ENCODE measurements at places on chromosomes 5 and 9. TPM values are rescaled to one million over a fixed set of nuclear protein-coding genes. Genes with fewer than 3 reads are reported as not detected.

LECT2 gene
- not detected for total RNA-seq

TAF11L5 gene
- not detected for total RNA-seq

GRCh38 chr5:18281947-18282581 lies 647.8 kb downstream of the TAF11L14 start:
- peak; percentile 25 for DNase-seq

DNA sequence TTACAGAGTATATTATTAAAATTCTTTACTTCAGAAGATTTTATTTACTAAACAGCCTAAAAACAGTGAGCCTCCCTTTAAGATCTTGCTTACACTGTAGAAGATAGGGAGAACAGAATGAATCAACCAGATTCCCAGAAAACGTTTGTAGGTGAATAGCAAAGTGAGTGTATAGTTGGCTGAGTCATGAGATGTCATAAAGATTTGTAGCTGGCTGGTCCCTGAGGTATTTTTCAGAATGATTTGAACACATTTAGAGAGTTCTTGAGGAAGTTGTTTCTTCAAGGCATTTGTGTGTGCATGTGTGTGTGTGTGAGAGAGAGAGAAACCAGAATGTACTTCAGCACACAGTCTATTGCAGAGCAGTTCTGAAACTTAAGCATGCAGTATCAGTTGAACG lies 159.4 kb upstream of the PRR16 start:
- no peak for DNase-seq

DNA sequence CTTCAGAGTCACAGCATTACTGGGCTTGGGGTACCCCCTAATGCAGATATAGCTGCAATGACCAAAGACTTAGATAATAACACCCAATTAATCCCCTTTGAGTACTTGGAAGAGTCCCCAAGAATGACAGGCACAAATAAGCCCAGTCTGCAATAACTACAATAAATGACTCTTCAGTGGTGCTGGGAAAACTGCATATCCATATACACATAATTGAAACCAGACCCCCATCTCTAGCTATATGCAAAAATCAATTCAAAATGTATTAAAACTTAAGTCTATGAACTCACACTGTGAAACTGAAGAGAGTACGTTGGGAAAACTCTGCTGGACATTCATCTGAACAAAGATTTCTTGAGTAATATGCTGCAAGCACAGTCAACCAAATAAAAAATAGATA lies 422.5 kb downstream of the CDH18 start:
- DNase-seq = no peak

- no peak for DNase-seq
These were observed 53.4 kb upstream of the SUB1 start for GRCh38 chr5:32531885-32532520.

DNA sequence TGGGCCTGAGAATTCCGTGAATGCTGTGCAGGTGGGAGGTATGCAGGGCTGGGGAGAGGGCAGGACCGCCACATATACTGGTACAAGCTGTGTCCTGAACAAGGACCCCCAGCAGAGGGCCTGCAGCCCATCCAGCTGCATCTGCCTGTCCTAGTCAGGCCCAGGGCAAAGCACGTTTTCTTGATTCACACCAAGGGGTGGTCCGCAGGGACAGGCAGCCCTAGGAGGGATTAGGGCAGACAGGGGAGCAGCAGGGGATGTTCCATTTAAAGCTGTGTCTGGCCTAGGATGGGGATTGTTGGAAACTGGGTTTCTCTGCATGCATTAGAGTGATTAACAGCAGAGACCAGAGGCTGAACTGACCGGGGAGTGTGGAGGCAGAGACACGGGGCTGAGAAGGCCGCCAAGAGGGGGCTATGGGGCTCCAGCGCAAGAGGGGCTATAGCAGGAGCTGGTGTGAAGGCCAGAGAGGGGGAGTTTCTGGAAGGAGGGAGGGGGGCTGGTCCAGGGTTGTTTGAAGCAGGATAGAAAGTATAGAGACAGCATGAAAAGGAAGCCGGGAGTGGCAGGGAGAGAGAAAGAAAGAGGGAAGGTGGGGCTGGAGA lies 2.7 kb downstream of the GRM6 start:
- no peak for DNase-seq

DNA sequence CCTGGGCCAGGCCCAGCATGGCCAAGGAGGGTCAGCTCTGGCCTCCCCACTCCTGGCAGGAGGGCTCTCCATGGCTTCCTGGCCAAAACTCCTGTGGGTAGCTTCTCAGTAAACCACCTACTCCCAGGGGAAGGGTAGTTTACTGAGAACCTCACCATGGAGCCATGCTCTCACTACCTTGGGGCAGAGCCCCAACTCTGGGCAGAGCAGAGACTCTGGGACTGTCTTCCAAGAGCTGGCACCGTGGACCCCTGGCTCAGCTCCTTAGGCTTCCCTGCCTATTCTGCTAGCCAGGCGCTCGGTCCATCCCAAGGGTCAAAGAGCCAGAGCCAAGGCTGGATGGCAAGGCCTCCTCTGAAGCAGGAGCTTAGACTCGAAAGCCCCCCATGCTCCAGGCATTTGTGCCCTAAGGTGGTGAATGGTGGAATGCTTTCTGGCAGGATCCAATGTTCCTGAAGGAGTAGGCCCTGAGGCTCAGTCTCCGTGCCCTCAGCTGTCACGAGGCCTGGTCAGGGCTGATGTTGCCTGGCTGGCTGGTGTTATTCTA lies 19.6 kb downstream of the TCF7 start:
- no peak for DNase-seq

DNA sequence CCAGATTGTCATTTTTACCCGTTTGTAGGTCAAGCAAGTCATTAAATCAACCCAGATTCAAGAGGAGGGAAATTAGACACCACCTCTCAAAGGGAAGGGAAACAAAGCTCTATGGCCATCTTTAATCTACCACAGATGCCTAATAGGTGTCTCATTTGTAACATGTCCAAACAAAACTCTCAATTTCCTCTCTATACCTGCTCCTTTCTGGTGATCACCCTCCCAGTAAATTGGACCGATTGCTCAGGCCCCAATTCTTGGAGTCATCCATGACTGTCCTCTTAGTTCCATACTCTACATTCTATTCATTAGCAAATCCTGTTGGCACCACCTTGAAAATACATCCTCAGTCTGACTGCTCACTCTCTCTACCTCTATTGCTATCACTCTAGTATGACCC lies 22.1 kb upstream of the UGCG start:
- DNase-seq = no peak

DNA sequence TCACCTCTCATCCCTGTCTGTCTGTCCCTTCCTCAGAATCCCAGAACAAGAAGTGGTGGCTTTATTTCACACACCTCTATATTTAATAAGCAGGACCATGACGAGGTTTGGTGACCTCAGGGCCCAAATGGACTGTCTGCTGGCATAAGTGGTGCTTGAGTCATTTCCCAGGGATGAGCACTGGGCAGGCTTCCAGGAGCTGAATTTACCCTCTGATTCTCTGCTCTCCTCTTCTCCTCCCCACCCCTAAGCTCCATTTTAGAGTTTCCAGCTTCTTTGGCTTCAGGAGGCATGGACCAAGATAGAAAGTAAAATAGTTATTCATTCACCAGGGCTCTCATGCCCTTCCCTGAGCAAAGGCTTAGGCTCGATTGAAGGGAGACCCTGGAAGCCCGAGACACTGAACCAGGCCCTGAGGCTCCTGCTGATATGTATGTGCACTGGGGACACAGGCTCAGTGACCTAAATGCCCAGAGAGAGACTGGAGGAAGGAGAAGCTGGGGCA lies 69.1 kb downstream of the PPARGC1B start:
- DNase-seq = no peak
